ENCODE measurements at places on chromosomes 11 and 22.

DNA sequence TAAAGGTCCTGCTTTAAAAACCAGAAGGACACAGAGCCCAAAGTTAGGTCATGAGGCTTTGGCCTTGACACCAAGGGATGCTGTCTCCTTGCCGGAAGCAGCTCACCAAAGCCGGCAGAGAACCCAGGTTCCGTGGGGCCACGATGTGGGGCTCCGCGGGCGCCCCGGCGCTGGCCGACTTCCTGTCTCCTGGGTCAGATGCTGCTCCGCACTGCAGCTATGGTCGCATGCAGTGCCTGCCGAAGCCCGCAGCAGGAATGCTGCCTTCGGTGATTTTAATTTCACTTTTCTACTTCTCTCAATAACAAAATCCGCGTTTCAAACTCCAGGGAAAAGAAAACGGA, 454 bp upstream of the OTUB1 start:
- DNase-seq, result no peak

DNA sequence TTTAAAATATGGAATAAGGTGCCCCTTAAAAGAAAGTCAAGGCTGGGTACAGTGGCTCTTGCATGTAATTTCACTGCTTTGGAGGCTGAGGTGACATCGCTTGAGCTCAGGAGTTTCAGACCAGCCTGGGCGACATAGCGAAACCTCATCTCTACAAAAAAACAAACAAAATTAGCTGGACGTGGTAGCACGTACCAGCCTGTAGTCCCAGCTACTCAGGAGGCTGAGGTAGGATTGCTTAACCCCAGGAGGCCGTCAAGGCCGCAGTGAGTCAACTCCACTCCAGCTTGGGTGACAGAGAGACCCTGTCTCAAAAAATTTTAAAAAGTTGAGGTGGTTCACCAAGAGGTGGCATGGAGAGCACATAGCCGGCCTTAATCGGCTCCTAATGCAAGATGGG, 17.7 kb upstream of the ADORA2A start:
- DNase-seq, result no peak

GRCh38 chr11:10499874-10500601, 40.9 kb downstream of the RNF141 start:
- DNase-seq, result no peak

- DNase-seq, result no peak
Observed at GRCh38 chr11:117662255-117662654, 134.8 kb downstream of the DSCAML1 start.

DNA sequence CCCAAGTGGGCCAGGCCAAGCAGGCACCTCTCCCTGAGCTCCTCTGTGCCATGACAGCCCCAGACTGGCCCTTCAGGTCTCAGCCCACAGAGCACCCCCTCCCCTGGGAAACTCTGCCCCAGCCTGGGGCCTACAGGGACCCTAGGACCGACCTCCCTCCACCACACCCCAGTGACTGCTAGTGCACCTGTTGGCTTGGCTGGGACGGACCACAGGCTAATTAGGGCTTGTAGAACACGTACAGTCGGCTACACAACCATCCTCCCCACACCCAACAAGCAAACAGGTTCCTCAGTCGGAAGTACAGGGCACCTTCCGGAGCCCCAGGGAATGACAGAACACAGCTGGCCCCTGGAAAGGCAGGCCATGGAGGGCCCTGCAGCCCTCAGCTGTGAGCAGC, 4.3 kb downstream of the SBF1 start:
- DNase-seq, result no peak

GRCh38 chr22:50399751-50400331, 56.7 kb downstream of the PPP6R2 start:
- peak; percentile 44 for DNase-seq

DNA sequence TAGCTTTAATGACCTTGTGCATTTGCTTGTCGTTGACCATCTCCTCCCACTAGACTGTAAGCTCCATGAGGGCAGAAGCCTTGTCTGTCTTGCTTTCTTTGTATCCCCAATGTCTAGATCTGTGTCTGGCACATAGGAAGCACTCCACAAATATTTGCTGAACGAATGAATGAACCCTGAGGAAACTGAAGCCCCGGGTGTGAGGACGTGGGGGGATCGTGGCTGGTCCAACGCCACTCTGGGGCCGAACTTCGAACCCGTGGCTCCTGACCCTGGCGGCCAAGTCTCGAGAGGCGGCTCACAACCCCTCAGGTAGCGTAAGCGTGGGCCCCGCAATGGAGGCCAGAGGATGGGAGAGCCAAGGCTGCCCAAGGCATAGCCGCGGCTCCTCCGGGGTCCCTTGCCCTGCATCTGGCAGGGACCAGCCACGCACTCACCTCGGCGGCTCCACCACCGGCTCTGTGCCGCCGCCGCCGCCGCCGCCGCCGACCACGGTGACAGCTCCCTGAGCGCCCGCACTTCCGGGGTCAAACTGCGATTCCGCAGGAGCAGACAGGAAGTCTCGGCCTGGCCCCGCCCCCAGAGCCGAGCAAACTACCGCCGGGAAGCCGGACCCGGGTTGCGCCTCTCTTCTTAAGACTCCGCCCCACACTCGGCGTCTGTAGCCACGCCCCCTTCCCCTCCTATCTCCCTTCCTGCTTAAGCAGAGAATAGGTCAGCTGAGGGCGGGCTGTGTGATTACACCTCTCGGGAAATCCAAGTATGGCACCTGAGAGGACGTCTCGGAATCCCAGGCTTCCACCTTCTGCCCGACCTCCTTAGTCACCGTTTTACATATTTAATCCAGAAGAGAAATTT, at the start of gene ASCC2:
ASCC2 (minus strand) TSS at position 534 of the 858 bp plus-strand sequence. CDS start 5,949 bp downstream, outside the sequence.
- peak; percentile 97 for DNase-seq

GRCh38 chr11:77163271-77163670, 35.2 kb downstream of the MYO7A start:
- no peak for DNase-seq

- no peak for DNase-seq
Observed at GRCh38 chr22:33188326-33188725, 130.1 kb upstream of the SYN3 start.

DNA sequence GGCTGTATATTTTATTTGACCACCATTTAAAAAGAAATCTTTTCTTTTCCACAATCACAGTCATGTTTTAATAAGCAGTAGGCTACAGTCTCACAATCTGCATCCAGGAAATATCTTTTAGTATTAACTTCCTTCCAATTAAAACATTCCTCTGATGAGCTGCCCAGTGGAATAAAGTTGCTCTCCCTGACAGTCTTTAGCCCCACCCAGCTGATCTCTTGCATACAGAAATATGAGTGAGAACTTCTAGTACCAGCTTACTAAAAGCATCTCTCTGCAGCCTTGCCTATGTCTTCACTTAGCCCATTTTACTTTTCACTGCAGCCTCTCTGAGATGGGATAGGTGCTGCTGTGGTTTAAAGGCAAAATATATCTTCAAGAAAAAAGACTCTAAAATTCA, 143.4 kb upstream of the ANO3 start:
- no peak for DNase-seq

GRCh38 chr11:20739107-20739506, 69.7 kb downstream of the NELL1 start:
- no peak for DNase-seq

DNA sequence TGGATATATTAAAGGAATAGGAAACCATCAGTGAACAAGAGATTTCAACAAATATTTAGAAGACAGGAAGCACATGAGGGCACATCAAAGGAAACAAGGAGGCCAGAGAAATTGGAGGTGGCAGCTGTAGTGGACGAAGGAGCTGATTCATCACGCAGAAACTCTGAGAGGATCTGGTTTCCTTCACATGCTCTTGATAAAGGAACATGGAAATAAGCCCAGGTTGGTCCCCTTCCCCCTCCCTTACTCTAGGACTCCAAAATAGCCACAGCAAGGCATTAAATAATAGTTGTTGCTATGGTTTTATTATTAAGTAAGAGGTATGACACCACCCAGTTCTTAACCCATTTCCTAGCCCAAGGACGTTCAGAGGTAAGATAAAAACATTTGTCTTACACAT, 11.3 kb downstream of the IZUMO1R start:
- no peak for DNase-seq

- no peak for DNase-seq
Observed at GRCh38 chr11:117039900-117040299, 58.3 kb downstream of the SIK3 start.

DNA sequence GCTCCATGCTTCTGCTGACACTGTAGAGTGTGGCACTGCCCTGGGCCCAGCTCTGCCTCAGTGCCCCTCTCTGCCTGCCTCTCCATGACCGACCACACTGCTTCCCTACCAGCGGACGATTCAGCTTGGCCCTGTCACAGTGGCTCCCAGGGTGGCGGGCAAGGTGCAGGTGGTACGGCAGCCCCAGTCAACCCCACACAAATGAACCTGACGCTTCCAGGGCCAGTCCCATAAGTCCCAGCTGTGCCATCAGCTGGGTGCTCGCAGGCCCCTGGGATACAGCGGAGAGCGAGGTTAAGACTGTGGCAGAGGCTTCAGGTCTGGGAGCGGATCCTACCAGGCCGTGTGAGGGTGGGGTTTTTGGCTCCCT, 134.8 kb downstream of the LDLRAD3 start:
- no peak for DNase-seq

- DNase-seq, result no peak
Observed at GRCh38 chr11:78402847-78403246, 14.8 kb downstream of the GAB2 start.

DNA sequence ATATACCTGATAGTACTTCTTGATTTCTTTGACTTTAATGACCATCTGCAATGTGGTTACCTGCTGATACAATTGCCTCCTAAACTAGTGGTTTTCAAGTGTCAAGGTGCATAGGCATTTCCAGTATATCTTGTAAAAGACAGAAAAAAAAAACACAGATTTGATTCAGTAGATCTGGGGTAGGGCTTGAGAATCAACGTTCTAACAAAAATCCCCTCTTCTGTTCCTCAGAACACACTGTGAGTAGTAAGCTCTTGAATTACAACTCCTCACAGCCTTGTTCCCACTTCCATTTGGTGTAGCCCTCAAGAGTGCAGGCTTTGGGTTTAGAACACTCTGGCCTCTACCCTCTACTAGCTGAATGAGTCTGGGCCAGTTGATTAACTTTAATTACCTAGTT, 78.0 kb upstream of the CTSC start:
- DNase-seq, result no peak

DNA sequence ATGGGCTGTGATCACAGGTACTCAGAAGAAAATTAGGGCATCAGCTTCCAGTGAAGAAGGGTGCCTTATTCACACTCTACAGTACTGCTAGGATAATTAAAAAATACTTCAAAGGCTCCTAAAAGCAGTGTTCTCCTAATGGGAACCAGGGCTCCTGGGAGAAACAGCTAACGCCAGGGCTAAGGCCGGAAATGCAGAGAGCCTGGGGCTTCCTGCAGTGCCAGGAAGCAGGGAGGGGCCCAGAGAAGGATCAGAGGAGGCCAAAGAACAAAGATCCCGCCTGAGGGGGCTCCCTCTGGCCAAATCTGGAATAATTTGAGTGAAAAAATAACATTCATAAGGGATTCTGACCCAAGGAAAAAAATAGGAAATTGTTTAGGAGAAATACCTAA, 27.5 kb downstream of the TOLLIP start:
- no peak for DNase-seq

- peak; percentile 10 for DNase-seq
Observed at GRCh38 chr11:73797457-73797856, 9.8 kb downstream of the MRPL48 start.

DNA sequence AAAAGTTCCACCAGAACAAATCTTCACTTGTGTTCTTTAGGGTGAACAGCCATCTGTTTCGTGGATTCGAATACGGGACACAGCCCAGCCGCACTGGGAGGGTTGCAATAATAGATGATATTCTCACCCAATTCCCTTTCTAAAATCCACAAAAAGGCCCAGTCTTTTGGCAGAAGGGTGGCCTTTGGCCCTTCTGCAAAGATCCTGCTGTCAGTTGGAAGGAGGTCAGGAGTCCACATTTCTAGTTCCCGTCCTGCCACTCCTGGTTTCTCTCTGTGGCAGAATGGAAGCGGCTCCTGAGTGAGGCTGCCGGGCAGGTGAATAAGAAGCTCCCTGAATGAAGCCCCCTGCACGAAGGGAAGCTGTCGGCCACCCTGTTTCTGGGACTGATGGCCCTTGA, 11.2 kb upstream of the LINC01488 start:
- DNase-seq, result no peak

- DNase-seq, result no peak
Observed at GRCh38 chr11:27158456-27159334, 118.1 kb downstream of the BBOX1 start.

DNA sequence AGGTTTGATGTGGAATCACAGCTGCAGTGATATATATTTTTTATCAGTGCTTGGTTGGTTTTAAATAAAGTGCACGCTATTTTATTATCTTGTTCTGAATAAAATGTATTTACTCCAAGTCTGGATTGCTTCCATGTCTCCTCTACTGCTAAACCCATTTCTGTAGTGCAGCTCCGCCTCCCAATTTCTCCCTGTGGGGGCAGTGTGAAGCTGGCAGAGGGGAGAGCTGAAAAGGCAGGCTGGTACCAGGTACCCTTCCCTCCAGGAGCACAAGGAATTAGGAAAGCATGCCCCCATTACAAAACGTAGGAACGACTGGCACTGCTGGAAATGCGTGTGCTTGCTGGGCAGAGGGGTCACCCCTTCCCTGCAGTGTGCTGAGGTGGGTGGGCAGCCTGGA, 934 bp upstream of the TMEM132A start:
- DNase-seq, result no peak

- no peak for DNase-seq
Observed at GRCh38 chr22:47457509-47458300, 695.3 kb downstream of the TBC1D22A start.

- no peak for DNase-seq
Observed at GRCh38 chr11:3627291-3627690, 14.5 kb downstream of the ART5 start.

DNA sequence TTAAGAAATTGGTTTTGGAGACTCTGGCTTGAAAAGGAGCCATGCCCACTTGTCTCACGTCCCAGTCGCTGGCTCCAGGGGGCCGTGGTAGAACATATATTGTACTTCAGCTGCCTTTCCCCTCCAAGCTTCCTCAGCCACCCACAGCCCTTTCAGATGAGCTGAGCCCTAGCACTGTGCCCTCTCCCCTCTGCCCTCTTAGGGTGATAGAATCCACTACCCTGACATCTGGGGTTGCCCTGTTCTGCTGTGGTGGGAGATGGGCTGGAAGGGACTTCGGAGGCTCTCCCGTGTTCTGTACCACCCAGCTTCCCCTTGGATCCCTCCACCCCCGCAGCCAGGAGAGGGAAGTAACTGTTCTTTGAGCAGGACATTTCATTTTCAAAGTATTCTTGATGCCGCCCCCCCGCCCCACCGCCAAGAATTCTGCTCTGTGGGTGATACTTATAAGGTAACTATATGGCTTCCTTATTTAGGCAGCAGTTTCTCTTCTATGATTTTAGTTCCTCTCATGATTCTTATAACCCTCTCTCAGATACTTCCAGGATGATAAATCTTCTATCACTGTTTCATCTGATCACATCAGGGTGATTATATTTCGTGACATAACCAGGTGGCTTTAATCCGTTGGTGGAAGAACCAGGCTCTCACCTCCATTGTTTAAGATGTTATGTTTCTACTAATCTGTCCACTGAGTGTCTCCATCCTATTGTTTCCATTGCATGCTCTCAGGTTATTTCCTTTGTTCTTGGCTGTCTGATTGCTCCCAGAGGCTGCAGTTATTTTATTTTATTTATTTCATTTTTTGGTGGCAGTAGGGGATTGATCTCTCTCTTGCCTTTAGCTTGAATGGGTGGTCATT, 24.1 kb downstream of the ZBTB16 start:
- DNase-seq, result no peak

All from cerebellar nuclear complex (tissue), 1 donor.